ENCODE measurements at places on chromosomes 11 and 22.

- DNase-seq, result peak; percentile 46
Observed at GRCh38 chr11:32090545-32091370, at the start of gene RCN1. RCN1 (plus strand) TSS chr11:32091074; CDS start chr11:32091197, 123 bp downstream.

- DNase-seq, result no peak
Observed at GRCh38 chr11:12529793-12530192, 144.4 kb upstream of the TEAD1 start.

DNA sequence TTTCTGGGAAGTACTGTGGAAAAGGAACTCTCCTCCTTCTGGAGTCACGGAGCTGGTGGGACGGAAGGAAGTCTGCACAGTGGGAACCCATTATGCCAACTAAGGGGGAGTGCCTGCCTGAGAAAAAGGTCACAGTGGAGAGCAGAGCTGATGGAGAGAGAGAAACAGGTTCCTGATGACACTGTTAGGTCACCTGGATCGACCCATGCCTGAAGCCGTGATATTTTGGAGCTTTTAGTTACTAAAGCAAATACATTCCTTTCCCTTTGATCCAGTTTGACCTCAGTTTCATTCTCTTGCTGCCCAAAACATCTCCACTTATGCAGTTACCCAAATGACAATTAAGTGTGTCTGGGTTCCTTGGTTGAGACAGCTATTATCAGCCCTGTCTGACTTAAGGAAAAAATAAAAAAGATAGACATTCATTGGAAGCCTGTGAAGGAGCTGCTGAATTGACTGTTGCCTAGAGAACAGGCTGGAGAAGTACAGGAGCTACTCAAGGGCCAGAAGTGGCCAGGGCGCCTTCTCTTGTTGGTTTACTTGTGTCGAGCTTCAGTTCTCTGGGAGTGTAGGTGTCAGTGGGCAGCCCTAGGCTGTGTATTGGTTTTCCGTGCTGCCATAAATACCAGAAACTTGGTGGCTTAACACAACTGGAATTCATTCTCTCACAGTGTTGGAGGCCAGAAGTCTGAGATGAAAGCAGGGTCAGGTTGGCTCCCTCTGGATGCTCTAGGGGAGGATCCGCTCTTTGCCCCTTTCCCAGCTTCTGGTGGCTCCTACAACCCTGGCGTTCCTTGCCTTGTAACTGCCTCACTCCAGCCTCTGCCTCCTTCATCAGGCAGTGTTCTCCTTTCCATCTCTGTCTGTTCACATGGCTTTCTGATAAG lies 13.6 kb downstream of the MRGPRD start:
- DNase-seq, result no peak

DNA sequence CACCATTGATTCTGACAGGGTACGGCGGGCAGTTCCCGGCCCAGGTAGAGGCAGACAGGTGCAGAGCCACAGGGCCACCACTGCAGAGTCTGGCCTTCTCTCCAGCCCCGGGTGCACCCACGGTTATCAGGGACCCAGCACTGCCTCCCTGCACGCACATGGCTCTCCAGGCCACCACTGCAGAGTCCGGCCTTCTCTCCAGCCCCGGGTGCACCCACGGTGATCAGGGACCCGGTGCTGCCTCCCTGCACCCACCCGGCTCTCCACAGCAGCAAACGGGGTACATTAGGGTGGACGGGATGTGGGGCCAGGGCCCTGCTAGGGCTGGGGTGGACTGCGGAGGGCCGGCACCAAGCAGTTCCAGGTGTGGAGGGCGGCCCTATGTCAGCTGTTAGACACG lies 272.9 kb downstream of the BRD1 start:
- no peak for DNase-seq

GRCh38 chr11:73240190-73240781 lies 22.2 kb downstream of the P2RY2 start:
- DNase-seq, result no peak

DNA sequence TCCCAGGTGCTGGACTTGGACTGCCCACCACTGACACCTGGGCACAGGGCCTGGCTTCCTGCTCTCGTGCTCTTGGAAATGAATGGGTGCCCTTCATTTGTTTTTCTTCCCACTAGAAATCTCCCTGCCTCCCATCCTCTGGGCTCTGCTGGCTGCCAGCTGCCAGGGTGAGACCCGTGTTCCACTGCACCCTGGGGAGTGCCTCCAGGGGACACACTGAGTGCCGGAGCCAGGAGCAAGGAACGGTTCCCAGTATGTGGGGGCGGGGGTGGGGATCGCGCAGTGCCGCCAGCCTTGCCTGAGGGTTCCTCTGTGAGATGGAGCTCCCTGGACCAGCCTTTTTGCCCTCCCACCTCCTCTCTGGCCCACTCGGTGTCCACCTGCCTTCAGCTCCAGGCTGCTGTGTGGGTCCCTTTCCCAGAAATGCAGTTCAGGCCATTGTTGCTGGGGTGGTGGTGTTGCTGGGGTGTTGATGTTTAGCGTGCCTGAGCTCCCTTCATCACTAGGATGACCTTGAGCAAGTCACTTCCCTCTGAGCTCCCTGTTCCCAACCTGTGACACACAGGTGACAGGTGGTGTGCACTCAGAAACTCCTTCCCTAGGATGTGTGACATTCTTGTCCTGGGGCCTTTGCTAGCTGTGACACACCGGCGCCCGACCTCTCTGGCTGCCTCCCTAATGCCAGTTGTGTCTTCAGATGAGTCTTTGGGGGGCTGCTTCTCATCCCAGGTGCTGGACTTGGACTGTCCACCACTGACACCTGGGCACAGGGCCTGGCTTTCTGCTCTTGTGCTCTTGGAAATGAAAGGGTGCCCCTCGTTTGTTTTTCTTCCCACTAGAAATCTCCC lies 72.1 kb downstream of the MED15 start:
- DNase-seq, result peak; percentile 78

- DNase-seq, result no peak
Observed at GRCh38 chr11:106879029-106879428, 139.2 kb downstream of the GUCY1A2 start.

DNA sequence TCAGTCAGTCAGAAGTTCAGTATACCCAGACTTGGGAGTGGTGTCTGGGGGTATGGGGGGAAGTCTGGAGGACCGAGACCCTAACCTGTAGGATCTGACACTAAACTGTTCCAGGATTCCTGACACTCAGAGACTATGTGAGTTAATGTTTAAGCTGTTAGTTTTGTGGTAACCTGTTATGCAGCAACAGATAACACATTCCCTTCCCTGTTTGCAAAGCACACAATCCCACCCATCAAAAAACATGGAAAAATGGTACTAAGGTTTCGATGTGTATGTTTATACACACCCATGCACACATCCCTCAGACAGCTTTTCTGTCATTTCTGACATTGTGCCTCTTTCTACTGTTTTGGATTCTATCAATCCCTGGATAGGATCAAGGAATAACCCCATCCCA lies 27.6 kb downstream of the ZNF280B start:
- no peak for DNase-seq

DNA sequence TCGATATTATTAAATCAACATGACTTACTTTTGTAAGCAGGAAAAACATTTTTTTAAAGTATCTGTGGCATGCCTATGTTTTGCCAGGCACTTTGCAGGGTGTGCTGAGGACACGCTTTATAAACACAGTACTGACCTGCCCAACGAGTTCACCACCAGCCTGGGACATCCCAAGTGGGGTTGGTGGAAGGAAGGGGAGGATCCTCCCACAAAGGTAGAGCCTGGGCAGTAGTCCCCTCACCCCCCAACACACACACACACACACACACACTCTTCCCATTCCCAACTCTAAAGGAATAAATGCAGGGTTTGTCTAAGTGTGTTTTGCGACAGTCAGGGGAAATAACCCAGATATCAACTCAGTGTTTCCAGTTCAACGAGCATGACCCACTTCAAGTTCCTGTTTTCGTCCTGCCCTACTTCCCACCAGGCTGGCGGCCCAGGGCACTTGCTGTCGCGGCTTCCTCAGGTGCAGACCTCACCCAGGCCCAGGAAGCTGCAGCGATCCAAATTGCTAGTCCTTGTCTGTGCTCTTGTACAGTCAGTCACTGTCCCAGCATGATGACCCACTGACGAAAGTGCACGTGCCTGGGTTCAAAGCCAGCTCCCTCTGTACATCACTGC lies 3.1 kb downstream of the CERK start:
- no peak for DNase-seq

DNA sequence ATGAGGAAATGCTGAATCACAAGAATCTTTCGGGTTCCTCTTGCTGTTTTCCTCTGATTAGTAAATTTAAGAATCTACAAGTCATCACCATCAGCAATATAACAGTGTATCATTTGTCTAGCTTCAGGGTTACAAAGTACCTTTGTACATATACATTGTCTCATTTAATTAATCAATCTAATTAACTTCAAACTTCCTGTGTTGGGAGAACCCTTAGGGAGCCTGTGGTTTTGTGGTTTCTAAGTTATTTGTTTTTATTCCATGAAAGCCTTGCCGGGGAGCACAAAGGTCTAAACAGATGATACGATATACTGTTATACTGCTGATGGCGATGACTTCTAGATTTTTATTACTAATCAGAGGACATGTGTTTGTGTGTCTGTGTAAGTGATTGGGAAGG lies 41.0 kb downstream of the TIMP3 start:
- DNase-seq, result no peak

- DNase-seq, result no peak
Observed at GRCh38 chr11:8356721-8357504, 93.2 kb upstream of the LMO1 start.

DNA sequence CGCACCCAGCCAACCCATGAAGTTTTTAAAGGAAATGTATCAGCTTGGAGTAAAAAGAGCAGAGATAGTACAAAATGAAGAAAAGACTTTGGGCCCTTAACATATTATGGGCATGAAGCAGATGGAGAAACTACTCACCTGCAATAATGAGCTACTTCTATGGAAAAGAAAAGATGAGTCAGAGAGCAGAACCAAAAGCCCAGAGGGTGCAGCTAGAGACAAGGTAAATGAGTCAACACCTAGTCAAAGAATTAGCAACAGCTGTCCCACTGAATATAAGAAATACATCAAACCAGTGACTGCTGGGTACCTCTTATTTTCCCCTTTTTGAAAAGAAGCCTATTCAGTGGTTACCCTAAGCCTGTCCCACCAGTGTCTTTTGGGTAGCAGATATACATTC lies 61.8 kb downstream of the RPL27A start:
- no peak for DNase-seq

DNA sequence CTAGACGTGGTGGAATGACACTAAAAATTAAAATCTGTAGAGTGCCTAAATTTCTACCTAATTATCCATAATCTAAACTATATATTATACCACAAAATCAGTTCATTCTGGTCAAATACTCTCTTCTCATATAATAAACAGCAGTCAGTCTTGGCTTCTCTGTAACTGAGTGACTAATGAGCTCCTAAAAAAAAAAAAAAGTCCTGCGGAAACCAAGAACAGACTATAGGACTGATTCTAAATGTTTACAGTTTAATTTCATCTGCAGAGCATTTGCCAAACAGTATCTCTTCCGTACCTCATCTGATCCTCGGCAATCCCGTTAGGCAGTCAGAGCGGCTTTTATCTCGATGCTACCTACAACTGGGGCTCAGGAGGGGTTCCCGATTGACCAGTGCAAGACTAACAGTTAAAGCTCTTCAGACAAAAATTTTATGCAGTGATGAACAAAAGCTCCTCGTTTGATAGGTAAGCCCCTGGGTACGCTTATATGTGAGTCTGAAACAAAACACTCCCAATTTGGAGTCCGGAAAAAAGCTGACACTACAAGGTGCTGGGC lies 686 bp downstream of the KIF18A start:
- peak; percentile 17 for DNase-seq

GRCh38 chr11:117908959-117909610 lies 20.1 kb downstream of the TMPRSS13 start:
- DNase-seq, result no peak

- peak; percentile 78 for DNase-seq
Observed at GRCh38 chr11:75388386-75389275, 10.7 kb upstream of the RPS3 start.

DNA sequence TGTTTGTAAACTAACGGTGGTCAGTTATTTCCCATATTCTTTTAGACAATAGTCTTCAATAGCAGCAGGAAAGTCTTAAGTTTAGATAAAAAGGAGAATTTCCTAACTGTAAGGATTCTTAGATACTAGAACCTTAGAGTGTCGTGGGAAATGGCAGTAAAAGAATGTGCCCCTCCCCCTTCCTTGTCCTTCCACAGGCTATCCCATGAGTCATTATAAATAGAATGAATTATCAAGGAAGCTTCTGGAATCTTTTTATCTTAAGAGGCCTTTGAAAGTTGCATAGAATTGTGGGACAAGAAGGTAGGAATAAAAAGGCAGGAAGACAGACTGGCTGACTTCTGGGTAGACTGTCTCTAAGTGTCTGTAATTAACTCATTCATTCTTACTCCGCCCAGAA lies 165.2 kb upstream of the TBCEL start:
- DNase-seq, result no peak

DNA sequence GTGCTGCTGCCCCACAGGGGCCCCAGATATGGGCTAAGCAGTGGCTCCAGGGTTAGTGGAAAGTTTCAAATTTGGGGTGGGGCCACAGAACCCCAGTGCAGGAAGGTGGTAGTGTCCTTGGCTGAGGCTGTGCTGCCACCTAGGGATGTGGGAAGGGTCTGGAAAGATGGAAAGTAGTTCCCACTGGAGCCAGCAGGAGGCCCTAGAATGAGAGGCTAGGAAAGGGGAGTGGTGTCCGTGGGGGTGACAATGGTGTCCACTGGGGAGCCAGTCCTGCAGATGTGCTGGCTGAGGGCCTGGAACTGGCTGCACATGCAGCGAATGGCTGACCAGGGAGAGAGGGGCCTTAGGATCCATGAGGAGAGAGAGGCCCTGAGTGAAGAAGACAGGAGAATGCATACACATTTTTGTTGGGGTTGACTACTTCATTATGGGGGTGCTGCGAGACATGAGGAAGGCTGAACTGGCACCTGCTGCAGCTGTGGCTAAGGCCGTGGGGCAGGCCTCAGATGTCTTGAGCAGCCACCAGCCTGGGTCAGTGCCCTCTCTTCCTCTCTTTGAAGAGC lies 21.1 kb downstream of the RFPL3 start:
- DNase-seq, result no peak

DNA sequence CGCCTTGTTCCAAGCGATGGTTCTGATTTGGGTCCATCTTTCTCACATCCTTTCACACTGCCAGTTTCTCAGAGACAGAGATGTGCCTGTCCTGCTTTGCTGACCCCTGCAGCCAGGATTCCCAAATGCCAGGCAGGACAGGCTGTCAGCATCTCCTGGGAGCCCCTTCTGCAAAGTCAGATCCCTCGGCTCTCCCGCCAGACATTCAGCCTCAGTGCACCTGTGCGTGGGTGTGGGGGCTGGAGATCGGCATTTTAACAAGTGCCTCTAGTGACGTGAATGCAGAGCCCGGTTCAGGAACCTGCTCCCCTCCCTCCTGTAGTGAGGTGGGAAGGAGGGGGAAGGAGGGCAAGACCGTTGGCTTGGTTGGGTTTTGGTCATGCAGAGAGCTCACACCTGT lies 108.9 kb upstream of the FGF3 start:
- DNase-seq, result no peak

- DNase-seq, result no peak
Observed at GRCh38 chr11:112965656-112966055, 4.4 kb downstream of the NCAM1 start.

- no peak for DNase-seq
Observed at GRCh38 chr11:1208394-1209261, 14.2 kb upstream of the MUC5B start.
